Fibroblast of lung (primary cell): ENCODE measurements at places on chromosomes 4 and X.

- H3K27me3 ChIP-seq = no peaks in the 10 kb centered on the region
- no peaks in the 10 kb centered on the region for H3K4me1 ChIP-seq
- H3K4me3 ChIP-seq = no peak overlapping the region
- DNase-seq = peak; percentile 1
- no peaks in the 10 kb centered on the region for H3K36me3 ChIP-seq
Observed at GRCh38 chrX:138026211-138026610, 460.3 kb downstream of the ZIC3 start.

DNA sequence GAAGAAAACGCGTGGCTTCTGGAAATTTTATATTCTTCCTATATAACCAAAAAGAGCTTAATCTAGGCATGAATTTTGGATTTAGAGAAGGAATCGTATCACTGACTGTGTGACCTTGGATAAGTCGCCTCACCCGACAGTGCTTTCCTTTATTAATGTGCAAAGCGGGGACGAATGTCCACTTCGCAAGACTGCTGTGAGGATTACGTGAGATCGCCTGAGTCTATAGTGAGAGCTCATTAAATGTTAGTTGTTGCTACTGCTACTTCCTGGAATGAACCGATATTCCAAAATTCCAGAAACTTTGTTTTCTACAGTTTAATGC is 448 bp upstream of the TBC1D8B start:
- H3K36me3 ChIP-seq = no peaks in the 10 kb centered on the region
- no peaks in the 10 kb centered on the region for H3K27me3 ChIP-seq

DNA sequence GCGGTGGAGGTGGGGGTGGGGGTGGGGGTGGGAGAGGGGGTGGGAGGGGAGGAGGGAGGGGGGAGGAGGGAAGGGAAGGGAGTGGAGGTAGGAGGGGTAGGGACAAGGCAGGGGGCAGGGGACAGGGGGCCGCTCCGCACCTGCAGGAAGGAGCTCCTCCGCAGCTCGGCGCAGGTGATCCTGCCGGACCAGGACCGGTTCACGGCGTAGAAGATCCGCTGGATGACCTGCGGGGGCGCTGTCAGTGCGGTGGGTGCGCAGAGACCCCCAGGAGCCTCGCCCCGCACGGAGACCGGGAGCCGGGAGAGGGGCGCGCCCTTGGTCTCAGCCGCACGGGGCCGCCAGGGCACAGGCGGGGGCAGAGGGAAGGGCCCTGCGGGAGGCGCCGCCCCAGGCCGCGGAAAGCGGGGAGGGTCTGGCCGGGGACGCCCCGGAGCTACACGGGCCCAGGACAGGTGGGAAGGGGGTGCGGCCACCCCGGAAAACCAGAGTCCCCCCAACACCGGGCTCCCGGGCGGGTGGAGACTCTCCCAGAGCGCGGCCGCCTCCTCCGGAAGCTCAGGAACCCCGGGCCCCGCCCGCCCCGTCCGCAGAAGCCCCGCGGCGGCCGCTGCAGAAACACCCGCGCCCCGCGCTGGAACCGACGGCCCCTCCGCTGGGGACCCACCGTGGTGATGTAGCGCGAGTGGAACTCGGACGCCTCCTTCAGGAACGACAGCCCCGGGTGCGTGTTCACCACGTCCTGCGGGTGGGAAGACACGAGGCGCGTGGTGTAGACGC is 27.6 kb upstream of the GTPBP6 start:
- H3K4me3 ChIP-seq = no peak overlapping the region
- no peaks in the 10 kb centered on the region for H3K4me1 ChIP-seq
- no peaks in the 10 kb centered on the region for H3K27me3 ChIP-seq
- no peak overlapping the region for H3K27ac ChIP-seq
- H3K36me3 ChIP-seq = no peaks in the 10 kb centered on the region

- H3K4me3 ChIP-seq = no peak overlapping the region
- H3K36me3 ChIP-seq = no peaks in the 10 kb centered on the region
- no peak for DNase-seq
- H3K27me3 ChIP-seq = no peaks in the 10 kb centered on the region
Observed at GRCh38 chrX:148672517-148672916, 172.1 kb downstream of the AFF2 start.

DNA sequence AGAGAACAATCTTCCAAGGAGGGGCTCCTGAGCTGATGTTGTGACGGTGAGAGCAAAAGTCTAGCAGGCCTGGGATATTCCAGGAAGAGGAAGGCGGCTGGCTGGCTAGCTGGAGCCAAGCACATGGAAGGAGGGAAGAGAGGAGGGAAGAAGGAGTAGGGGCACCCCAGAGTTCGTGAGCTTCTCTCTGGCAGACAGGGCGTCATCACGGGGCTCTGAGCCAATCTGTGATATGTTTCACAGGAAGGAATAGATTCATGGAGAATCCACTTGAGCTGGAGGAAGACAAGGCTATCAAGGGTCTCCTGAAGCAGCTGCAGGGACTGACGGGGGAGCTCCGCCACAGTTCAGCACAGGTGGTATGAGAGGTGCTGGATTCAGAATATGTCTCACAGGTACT is 73.6 kb downstream of the DHRSX start:
- no peak overlapping the region for H3K4me3 ChIP-seq
- H3K36me3 ChIP-seq = no peaks in the 10 kb centered on the region
- DNase-seq = no peak
- H3K27ac ChIP-seq = no peak overlapping the region
- H3K27me3 ChIP-seq = no peaks in the 10 kb centered on the region

DNA sequence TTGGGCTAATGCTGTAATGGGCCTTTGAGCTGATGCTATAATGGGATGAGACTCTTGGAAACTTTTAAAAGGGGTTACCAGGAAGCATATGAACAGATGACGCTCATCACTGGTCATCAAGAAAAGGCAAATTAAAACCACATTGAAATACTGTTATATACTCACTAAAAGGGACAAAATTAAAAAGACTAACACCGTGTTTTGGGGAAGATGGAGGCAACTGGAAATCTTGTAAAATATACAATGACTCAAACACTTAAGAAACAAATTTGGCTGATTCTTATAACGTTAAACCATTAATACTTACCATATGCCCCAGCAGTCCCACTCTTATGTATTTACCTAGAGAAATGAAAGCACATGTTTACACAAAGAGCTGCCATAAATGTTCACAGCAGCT is 207.2 kb upstream of the GPRIN3 start:
- no peak overlapping the region for H3K27ac ChIP-seq
- peaks cover 11% of the 10 kb centered on the region for H3K27me3 ChIP-seq
- DNase-seq = no peak

GRCh38 chrX:104370089-104370488 is 115.4 kb upstream of the ESX1 start:
- no peaks in the 10 kb centered on the region for H3K27me3 ChIP-seq
- H3K27ac ChIP-seq = no peak overlapping the region
- no peaks in the 10 kb centered on the region for H3K4me1 ChIP-seq
- H3K4me3 ChIP-seq = no peak overlapping the region
- no peak for DNase-seq

DNA sequence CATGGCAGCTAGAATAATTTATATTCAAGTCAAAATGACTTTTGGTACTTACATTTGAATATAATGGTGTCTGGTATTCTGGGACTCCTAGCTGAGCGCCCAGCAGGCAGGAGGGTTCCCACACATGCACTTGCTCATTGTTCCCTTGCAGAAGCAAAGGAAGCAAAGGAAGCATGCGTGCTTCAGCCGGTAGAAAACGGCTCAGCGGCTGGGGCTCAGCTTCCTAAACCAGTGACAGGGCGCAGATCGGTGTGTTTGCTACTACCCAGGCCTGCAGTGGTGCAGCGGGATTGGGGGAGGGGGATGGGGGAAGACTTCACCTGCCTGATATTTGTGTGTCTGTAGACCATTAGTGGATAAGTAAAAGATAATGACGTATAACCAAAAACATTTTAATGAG is 978.3 kb upstream of the TENM3 start:
- H3K36me3 ChIP-seq = no peaks in the 10 kb centered on the region
- H3K27ac ChIP-seq = no peak overlapping the region
- DNase-seq = no peak
- H3K4me1 ChIP-seq = no peaks in the 10 kb centered on the region
- no peak overlapping the region for H3K4me3 ChIP-seq

GRCh38 chr4:153645183-153645582 is 38.9 kb upstream of the TLR2 start:
- H3K4me3 ChIP-seq = no peak overlapping the region
- no peaks in the 10 kb centered on the region for H3K4me1 ChIP-seq
- H3K27ac ChIP-seq = no peak overlapping the region
- DNase-seq = no peak

- H3K4me3 ChIP-seq = no peak overlapping the region
- H3K27ac ChIP-seq = no peak overlapping the region
- H3K4me1 ChIP-seq = no peaks in the 10 kb centered on the region
- no peaks in the 10 kb centered on the region for H3K27me3 ChIP-seq
- DNase-seq = no peak
Observed at GRCh38 chr4:152299553-152299952, 236.3 kb downstream of the FBXW7 start.

DNA sequence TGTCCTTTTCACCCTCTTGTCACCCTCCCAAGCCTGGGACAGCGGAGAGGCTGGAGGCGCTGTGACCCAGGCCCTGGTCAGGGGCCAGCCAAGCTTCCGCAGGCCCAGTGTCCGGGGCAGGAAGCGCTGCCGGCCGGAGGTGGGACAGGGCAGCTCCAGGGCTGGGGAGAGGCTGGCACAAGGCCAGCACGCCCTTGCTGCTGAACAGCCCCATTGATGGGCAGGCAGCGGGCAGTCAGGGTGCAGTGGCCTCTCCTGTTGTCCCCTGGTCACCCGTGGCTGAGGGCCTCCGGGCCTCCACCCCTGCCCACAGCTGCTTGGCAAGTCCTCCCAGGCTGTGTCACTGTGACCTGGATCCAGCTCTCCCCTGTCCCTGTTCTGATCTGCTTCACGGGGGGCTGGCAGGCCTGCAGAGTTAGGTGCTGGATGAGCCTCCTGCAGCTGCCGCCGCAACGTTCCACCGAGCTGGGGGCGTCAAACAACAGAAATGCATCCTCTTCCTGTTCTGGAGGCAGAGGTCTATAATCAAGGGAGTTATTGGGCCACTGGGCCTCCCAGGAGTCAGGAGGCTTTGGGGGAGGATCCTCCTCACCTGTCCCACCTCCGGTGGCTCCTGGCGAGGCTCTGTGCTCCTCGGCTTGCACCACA is 107.9 kb downstream of the PSAPL1 start:
- no peaks in the 10 kb centered on the region for H3K36me3 ChIP-seq
- no peak for DNase-seq
- peaks cover 2% of the 10 kb centered on the region for H3K27me3 ChIP-seq
- no peak overlapping the region for H3K27ac ChIP-seq
- no peak overlapping the region for H3K4me3 ChIP-seq

DNA sequence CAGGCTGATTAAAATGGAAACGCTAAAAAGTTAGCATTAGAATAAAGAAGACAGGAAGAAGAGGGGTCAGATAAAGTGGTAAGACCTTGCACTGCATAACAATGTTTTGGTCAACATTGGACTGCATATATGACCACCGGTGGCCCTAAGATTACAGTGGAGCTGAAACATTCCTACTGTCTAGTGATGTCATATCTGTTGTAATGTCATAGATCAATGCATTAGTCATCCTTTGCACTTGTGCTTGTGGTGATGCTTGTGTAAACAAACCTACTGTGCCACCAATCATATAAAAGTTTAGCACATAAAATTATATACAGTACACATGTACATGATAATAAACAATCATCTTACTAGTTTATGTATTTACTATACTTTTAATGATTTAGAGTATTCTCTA is 73.0 kb downstream of the TMEM165 start:
- DNase-seq = peak; percentile 78
- H3K4me3 ChIP-seq = no peak overlapping the region
- no peaks in the 10 kb centered on the region for H3K27me3 ChIP-seq
- no peaks in the 10 kb centered on the region for H3K4me1 ChIP-seq

- H3K4me1 ChIP-seq = no peaks in the 10 kb centered on the region
- DNase-seq = peak; percentile 19
- H3K27ac ChIP-seq = no peak overlapping the region
- H3K36me3 ChIP-seq = peaks cover 3% of the 10 kb centered on the region
Observed at GRCh38 chrX:2261831-2262667, 238.7 kb downstream of the DHRSX start.

DNA sequence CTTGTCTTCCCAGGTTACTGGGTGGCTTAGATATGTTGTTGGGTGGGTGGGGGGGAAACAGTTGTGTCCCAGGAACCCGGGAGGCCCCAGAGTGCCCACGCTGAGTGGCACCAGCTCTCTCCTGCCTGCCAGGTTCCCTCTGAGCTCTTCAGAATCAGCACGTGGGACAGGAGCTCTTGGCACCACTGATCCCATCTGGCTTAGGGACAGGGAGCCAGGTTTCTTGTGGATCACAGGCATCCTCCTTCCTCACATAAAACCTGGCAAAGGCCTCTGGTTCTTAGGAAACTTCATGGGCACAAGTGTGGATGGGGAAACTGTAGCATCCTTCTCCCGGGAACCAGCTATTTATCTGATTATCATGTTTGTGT is 3.4 kb downstream of the GPR78 start:
- H3K4me1 ChIP-seq = no peaks in the 10 kb centered on the region
- no peak overlapping the region for H3K27ac ChIP-seq
- H3K4me3 ChIP-seq = no peak overlapping the region
- no peaks in the 10 kb centered on the region for H3K36me3 ChIP-seq

GRCh38 chr4:181659876-181660275 is 583.3 kb upstream of the TENM3 start:
- no peaks in the 10 kb centered on the region for H3K36me3 ChIP-seq
- DNase-seq = no peak
- H3K27me3 ChIP-seq = no peaks in the 10 kb centered on the region
- H3K4me1 ChIP-seq = no peaks in the 10 kb centered on the region

GRCh38 chrX:24603191-24603590 is 44.0 kb downstream of the PCYT1B start:
- DNase-seq = no peak
- H3K4me1 ChIP-seq = no peaks in the 10 kb centered on the region
- no peaks in the 10 kb centered on the region for H3K27me3 ChIP-seq
- H3K36me3 ChIP-seq = no peaks in the 10 kb centered on the region

DNA sequence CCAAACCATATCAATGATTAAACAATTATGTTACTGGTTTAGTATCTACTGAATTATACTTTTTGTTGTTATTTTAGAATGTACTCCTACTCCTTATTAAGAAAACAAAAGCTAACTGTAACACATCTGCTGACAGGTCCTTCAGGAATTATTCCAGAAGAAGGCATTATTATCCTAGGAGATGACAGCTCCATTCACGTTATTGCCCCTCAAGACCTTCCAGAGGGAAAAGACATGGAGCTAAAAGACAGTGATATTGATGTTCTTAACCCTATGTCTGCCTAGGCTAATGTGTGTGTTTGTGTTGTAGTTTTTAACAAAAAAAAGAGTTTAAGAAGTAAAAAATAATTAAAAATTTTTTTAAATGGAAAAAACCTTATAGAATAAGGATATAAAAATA is 206.8 kb upstream of the KLHL4 start:
- H3K4me3 ChIP-seq = no peak overlapping the region
- no peaks in the 10 kb centered on the region for H3K4me1 ChIP-seq
- no peak overlapping the region for H3K27ac ChIP-seq
